ENCODE measurements at places on chromosomes 6 and 20. TPM values are rescaled to one million over a fixed set of nuclear protein-coding genes. Genes with fewer than 3 reads are reported as not detected.

THEMIS gene
- polyA plus RNA-seq, result not detected

- DNase-seq, result peak; percentile 27
- H3K4me1 ChIP-seq, result peaks cover 5% of the 10 kb centered on the region
- no peak overlapping the region for H3K4me3 ChIP-seq
Observed at GRCh38 chr20:53657279-53657678, 63.6 kb upstream of the ZNF217 start.

DNA sequence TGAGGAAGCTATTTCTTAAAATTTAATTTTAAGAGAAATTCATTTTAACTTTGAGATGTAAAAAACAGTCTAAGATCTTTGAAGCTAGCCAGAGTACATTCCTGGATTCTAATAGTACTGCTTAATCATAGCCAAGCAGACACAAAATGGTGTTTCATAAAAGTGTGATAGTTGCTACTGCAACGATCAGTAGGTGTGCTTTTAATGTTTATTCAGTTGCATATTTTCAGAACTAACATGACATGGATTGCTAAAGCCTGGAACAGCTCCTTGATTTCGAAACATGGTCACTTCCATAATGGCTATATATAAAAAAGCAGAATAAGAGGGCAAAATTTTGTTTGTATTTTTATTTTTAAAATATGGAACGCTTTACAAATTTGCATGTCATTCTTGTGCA, 35.5 kb downstream of the SESN1 start:
- H3K4me1 ChIP-seq, result no peaks in the 10 kb centered on the region
- no peaks in the 10 kb centered on the region for H3K36me3 ChIP-seq
- H3K27me3 ChIP-seq, result no peaks in the 10 kb centered on the region
- H3K4me3 ChIP-seq, result no peak overlapping the region

DNA sequence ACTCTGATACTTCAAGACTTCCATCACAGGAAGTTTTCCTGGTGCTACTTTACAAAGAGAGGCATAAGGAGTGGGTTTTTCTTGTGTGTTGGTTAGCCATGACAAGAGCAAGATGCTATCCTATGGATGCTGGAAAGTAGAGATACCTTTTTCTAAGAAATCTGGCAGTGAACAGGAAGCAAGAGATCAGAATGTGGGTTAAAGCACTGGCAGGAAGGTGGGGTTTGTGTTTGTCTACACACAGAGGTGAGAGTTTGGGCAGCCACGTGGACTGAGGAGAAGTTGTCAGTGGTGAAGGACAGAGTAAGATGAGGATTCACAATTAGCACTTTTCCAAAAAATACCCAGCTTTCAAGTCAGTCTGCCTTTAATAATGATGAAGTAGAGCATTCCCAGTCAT, 17.9 kb downstream of the SLC2A12 start:
- H3K36me3 ChIP-seq, result no peaks in the 10 kb centered on the region
- H3K27ac ChIP-seq, result no peak overlapping the region
- H3K4me1 ChIP-seq, result peaks cover 3% of the 10 kb centered on the region
- no peak overlapping the region for H3K4me3 ChIP-seq
- DNase-seq, result no peak
- no peaks in the 10 kb centered on the region for H3K27me3 ChIP-seq

DNA sequence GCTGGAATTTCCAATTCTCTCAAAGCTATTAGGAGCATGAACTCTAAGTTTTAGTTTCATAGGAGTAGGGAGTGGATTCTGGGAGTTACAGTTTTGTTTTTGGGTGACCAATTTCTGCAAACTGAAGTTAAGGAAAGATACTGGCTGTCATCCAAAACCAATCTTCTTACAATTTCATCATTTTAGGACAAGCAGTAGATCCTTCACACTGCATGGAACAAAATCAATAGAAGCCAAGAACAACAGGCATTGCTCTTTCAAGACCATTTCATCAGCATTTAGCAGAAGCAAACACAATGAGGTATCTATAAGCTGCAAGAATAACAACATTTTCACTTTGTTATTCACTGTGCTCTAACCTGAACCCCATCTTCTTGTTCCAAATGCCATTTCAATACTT, 173.0 kb downstream of the GMDS start:
- no peaks in the 10 kb centered on the region for H3K27me3 ChIP-seq
- no peak for DNase-seq
- no peaks in the 10 kb centered on the region for H3K4me1 ChIP-seq
- no peaks in the 10 kb centered on the region for H3K36me3 ChIP-seq

Data from kidney (tissue), 22 donors.